Transverse colon (tissue), 4 donors: ENCODE measurements at places on chromosomes 7 and 10. TPM values are rescaled to one million over a fixed set of nuclear protein-coding genes. Genes with fewer than 3 reads are reported as not detected.

Gene OR9A2
- not detected for total RNA-seq

Gene CYP2C9
- 15.2 TPM for total RNA-seq

Gene PHYHIPL
- 0.27 TPM for total RNA-seq

Gene PIP4K2A
- 14.9 TPM for total RNA-seq

Gene WNT2
- not detected for total RNA-seq
